Lung (tissue), 17 donors: ENCODE measurements at places on chromosomes 16 and 17. TPM values are rescaled to one million over a fixed set of nuclear protein-coding genes. Genes with fewer than 3 reads are reported as not detected.

Gene CBX4
- 12.8 TPM for polyA plus RNA-seq

Gene OR1A2
- polyA plus RNA-seq = not detected

Gene ELOB
- 740 TPM for polyA plus RNA-seq

Gene GP1BA
- 1.4 TPM for polyA plus RNA-seq

Gene CTRB1
- polyA plus RNA-seq = 0.33 TPM
